Activated CD8-positive, alpha-beta T cell treated with anti-CD3 and anti-CD28 coated beads for 36 hours (primary cell): ENCODE measurements at places on chromosomes 3 and 15.

DNA sequence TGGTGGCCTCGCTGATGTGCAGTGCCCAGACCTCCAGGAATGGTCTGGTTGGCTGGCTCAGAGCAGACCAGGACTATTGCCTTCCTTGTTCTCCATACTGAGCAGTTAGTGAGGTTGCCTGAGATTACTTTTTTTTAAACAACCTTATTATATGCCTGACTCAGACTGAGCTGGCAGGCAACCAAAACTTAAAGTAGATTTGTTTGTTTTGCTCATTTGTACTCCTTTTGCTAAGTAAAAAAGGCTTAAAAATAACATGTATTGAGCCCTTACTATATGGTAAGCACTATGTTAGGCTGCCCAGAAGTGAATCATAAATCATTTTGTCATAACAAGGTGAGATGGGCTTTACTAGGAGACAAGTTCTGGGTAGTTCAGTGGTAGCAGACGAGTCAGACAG is 92.4 kb downstream of the GHSR start:
- DNase-seq: no peak

DNA sequence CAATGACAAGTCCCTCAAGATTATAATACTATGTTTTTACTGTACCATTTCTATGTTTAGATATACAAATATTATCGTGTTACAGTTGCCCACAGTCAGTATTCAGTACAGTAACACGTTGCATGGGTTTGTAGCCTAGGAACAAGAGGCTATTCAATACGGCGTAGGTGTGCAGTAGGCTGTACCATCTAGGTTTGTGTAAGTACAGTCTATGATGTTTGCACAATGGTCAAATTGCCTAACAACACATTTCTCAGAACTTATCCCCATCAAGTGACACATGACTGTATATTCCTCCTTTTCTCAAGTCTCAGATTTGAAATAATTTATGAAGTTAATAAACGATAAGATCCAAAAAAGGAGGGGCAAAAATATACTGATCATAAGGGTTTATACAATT is 21.7 kb downstream of the ZDHHC3 start:
- no peak for DNase-seq

GRCh38 chr3:158167737-158168557 is 58.1 kb downstream of the RSRC1 start:
- DNase-seq: peak; percentile 35

DNA sequence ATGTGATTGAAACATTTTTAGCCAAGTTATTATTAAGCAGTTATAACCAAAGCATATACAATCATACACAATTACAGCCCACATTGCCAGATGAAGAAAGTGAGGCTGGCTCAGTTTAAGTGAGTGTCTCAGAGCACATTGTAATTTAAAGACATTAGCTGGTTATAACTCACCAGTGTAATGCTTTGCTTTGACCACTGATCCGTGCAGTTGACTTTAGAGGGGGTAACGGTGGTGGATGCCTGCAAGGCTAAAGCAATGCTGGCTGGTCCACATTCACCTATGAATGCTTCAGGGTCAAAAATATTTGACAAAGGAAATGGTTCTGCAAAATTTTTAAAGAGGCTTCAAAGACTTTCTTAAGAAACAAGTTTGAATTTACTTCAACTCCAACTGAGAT is 1.2 kb downstream of the C3orf85 start:
- no peak for DNase-seq

GRCh38 chr3:138114431-138114918 is 933 bp downstream of the DZIP1L start:
- no peak for DNase-seq

DNA sequence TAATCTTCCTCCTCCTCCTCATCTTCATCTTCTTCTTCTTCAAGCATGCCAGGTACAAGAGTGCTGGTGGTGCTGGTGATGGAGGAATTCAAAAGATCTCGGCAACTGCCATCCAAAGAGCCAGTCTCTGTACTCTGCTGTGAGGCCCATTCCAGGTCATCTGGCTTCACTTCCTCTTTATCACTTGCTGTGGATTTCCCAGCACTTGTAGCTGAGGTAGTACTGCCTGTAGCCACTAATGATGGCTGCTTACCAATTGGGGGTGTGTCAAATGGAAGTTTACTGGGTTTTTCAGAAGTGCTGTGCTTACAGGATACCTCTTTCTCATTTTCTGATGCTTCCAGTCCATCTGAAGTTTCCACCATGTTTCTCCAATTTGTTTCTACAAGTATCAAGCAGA is 28.8 kb upstream of the SHC4 start:
- no peak for DNase-seq

DNA sequence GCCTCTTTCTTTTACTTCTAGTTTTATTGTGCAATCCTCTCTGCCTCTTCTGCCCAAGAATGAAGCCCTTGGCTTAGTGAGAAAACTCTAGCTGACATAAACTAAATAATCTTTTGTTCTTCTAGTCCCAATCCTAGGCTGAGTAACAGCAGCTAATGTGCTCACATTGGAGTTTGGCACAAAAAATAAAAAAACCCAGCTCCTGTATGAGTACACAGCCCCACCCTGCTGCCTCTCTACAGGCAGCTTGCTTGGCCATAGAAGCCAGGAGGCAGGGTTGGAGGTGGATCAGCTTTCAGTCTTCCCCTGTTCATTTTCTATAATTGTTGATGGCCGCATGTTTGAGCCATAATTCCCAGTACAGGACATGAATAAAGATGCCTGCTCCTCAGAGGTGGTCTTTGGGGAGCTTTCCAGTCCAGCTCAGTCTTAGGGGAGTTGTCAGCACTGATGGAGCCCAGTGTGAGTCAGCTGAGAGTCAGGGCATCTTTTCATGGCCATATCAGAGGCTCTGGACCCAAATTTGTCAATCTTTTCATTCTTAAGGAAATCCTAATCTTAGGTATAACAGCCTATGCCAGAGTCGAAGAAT is 46.7 kb downstream of the RTP1 start:
- DNase-seq: no peak

- no peak for DNase-seq
Observed at GRCh38 chr3:37952564-37952963, 38.0 kb upstream of the VILL start.

- no peak for DNase-seq
Observed at GRCh38 chr3:156148345-156148945, 28.1 kb downstream of the KCNAB1 start.

- no peak for DNase-seq
Observed at GRCh38 chr15:94042180-94042928, 189.0 kb upstream of the MCTP2 start.

- DNase-seq: no peak
Observed at GRCh38 chr15:90787881-90788280, 70.7 kb downstream of the BLM start.

- DNase-seq: no peak
Observed at GRCh38 chr3:196207159-196207832, 3.9 kb downstream of the ZDHHC19 start.

GRCh38 chr3:97992547-97993173 is 20.4 kb upstream of the RIOX2 start:
- DNase-seq: no peak

- DNase-seq: no peak
Observed at GRCh38 chr3:147471741-147472140, 62.6 kb downstream of the ZIC1 start.

DNA sequence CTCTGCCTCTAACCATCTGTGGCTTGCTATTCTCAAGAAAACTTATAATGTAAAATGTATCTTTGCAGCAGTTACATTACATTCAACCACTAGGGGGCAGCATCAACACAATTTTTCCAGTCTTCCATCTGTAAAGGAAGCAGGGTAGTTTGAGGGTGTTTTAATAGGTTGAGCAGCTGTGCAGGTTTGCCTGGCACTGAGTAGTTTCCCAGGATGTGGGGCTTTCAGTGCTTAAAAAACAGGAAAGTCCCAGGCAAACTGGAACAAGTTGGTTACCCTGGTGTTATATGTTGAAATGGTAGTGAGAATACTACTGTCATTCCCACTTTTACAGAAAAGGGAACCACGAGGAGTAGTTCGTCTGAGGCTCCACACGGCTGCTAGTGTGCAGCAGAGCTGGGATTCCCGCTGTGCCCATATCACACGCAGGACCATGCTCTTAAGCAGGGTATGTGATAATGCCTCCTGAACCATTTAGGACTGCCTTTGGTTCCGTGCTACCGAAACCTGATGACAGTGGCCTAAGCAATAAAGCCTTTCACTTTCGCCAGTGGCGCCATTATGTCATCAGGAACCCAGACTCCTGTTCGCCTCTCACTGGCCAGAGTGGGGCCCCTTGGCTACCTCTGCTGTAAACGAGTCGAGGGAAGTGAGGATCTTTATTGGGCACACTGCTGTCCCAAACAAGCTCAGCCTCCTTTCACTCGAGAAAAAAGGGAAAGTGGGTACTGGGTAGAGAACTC is 64.7 kb upstream of the ZBTB38 start:
- peak; percentile 74 for DNase-seq

- no peak for DNase-seq
Observed at GRCh38 chr15:76333720-76334437, 2.7 kb upstream of the ISL2 start.

GRCh38 chr3:36486009-36486795 is 105.9 kb downstream of the STAC start:
- no peak for DNase-seq
